ENCODE measurements at places on chromosomes 11 and 22.

DNA sequence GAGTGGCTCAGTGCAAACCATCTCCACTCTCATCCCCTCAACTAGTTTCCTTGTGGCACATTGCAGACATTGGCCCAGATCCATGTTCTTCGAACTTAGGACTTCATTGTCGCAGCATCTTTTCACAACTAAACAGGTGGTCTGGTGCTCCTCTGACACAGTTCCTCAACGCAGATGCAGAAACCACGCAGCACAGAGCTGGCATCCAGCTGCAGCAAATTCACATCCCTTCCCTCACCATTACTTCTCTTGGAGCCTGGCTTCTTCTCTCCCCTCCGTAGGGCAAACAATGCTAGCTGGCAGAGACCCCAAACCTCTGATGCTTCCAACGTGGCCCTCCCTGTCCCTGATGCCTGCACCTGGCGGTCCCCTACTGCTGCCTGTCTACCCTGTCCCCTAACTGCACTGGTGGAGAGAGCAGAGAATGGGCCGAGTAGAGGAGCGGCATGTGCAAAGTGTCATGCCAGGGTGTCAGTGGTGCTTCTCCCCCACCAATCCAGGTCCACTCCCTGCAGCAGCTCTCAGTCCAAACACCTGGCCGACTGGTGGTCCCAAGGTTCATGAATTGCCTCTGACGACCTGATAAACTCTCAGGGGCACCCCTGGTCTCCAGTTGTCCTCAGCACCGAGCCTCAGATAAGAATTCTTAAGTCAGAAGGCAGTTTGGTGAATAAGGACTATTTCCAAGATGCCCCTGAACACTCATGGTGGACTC is 18.1 kb downstream of the TMPRSS13 start:
- DNase-seq: no peak

DNA sequence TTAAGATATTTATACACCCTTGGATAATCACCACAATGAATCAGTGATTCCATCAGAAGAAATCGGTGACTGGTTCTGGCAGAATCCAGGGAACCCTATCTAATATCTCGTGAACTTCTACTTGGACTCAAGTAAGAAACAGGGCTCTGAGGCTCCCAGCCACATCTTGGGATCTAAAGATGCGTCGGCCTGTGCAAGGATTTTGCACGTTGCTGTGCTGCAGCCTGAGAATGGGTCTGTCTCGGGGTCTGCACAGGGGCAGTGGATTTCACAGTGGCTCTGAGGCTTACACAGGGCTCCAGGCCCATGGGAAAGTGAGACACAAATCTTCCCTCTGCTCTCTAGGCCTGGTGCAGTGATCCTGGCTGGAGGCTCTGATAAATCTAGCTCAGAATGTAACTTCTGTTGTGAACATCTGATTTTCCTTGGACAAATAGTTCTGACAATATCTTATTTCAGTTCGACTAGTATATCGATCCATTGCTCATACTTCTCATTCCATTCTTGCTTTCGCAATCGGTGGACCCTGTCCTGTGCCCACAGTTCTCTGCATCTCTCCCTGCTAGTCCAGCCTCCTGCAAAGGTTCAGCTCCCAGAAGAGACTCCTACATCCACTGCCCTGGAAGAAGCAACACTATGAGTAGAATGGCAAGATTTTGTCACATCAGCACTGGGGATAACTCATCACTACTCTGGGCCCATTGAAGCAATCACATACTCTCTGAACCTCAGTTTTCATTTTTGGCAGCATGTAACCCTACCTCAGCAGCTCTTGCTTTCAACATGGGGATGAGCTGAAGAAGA is 105.5 kb upstream of the TOP3B start:
- no peak for DNase-seq

DNA sequence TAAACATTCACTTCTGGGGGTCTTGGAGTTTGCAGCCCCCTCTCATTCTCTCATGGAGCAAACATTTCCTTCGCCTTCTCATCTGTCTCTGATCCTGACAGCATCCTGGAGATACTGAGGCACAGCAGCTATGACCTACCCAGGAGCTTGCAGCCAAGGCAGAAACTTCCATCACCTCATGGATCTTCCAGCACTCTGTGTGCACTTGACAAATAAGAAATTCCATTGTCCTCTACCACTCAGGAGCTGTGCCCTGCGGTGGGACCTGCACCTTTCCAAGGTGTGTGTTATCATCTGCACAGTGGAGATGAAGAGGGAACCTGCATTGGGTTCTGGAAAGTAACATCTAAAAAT is 49.1 kb downstream of the GGTLC2 start:
- no peak for DNase-seq

GRCh38 chr22:45077286-45077685 is 67.5 kb upstream of the PHF21B start:
- no peak for DNase-seq

- no peak for DNase-seq
Measured at GRCh38 chr11:95647355-95647754, 142.2 kb downstream of the FAM76B start.

GRCh38 chr11:92727123-92727522 is 242.3 kb upstream of the MTNR1B start:
- DNase-seq: no peak

DNA sequence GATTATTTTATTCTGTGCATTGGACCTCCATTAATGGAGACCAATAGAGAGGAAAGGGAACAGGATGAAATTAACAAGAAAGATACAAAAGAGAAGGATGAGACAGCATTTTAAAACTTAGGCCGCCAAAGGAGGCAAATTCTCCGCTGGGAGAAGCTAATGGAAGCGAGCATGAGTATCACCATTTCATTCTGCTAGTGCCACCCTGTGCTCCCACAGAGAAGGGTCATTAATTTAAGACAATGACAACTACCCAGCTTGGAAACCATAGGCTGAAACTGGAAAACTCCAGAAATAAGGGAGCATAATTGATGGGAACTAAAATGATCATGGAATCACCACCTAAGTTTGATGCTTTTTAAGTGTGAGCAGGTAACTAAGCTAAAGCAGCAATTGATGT is 69.2 kb downstream of the SLC36A4 start:
- no peak for DNase-seq

GRCh38 chr22:36368359-36368983 is 19.3 kb downstream of the MYH9 start:
- DNase-seq: no peak

DNA sequence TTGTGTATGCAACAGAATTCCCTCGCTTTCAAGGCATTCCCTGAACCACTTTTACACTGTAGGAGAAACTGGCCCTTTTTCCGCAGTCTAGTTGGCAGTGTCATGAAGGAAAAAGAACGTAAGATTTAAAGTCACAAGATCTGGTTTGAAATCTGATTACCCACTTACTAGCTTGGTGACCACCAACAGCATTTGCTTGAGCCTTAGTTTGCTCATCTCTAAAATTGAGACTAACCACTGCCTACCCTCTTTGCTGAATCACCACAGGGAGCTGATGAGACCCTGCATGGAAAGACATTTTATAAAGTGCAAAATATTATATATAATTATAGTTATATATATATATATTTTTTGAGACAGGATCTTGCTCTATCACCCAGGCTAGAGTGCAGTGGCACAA is 39.4 kb downstream of the SYTL2 start:
- no peak for DNase-seq

GRCh38 chr11:113270080-113270479 is 44.3 kb upstream of the TTC12 start:
- no peak for DNase-seq

DNA sequence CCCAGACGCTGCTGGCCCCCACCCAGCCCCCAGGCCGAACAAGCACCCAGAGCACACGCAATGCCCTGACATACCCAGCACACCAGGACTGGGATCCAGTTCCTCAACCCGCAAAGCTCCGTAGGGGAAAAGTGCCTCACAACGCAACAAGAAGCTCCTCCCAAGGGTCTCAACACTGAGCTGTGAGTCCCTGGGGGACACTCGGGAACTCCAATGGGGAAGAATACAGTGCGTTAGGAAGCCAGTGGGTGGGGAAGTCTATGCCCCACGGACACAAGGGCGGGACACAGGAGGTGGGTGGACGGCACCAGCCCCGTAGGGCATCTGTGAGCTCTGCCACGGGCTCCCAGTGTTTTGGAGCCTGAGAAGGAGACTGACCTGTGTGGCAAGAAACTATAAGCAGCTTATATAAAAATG is 1.6 kb downstream of the DEAF1 start:
- peak; percentile 80 for DNase-seq

DNA sequence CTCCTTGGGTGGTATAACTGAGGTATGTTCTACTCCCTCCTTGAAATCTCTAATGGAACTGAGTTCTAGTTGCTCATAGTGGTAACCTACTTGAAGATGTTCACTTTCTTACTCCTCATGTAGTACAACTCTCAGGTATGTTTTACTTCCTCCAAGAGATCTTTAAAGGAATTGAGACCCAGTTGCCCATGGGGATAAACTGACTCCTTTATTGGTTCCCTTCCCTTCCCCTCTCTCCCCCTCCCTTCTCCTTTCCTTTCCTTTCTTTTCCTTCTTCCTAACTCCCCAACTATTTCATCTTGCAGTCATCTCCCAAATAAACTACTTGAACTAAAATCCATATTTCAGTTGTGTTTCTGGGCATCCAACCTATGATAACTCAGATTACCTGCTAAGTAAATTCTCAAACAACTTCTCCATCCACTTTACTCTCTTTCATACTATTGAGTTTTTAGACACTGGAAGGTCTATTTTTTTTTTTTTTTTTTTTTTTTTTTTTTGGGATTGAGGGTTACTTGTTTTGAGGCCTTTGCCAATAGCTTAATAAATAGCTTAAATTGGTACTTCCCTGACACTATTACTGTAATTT is 7.9 kb upstream of the TRIM68 start:
- no peak for DNase-seq

- DNase-seq: no peak
Measured at GRCh38 chr11:131537748-131538147, 167.3 kb downstream of the NTM start.

GRCh38 chr22:28822930-28823551 is 22.7 kb upstream of the XBP1 start:
- no peak for DNase-seq

- no peak for DNase-seq
Measured at GRCh38 chr11:15698855-15699254, 584.1 kb downstream of the INSC start.

GRCh38 chr11:131965504-131965903 is 595.1 kb downstream of the NTM start:
- DNase-seq: no peak

- DNase-seq: no peak
Measured at GRCh38 chr11:30445056-30445455, 122.2 kb downstream of the ARL14EP start.

DNA sequence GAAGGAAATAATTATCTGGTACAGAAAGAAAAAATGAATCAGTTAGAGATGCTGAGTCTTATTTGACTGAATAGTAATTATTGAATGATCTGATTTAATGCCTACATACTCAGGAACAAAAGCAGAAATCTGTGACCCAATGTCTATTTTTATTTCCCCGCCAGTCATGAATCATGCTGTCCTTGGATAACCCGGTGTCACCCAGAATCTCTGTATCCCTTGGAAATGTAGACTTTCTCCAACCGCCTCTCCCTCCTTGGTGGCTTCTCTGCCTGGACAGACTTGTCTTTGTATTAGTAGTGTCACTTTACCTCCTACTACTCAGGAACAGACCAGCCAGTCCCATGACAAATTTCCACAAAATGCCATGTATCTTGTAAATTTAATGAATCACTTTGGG is 173.3 kb upstream of the PDGFD start:
- no peak for DNase-seq

Data from NB4 (cell line).